ENCODE measurements at places on chromosomes 3 and 15. TPM values are rescaled to one million over a fixed set of nuclear protein-coding genes. Genes with fewer than 3 reads are reported as not detected.

IGDCC3 gene
- under 0.01 TPM for total RNA-seq

CDHR4 gene
- total RNA-seq: not detected

GPR87 gene
- 0.43 TPM for total RNA-seq

RUVBL1 gene
- 83.8 TPM for total RNA-seq

THUMPD3 gene
- 50.1 TPM for total RNA-seq

UBE2E1 gene
- total RNA-seq: 62.2 TPM

CIAO2A gene
- 55.1 TPM for total RNA-seq

DLG1 gene
- 51.9 TPM for total RNA-seq

CHL1 gene
- not detected for total RNA-seq

TRMT10C gene
- 38.4 TPM for total RNA-seq

RNF123 gene
- total RNA-seq: 31.5 TPM

ITGA11 gene
- 159 TPM for total RNA-seq

EPHB3 gene
- total RNA-seq: 3.5 TPM

CPA3 gene
- under 0.01 TPM for total RNA-seq

HIGD2B gene
- 0.32 TPM for total RNA-seq

Measured in fibroblast of villous mesenchyme (primary cell).